Diencephalon (tissue), 1 donor: ENCODE measurements at places on chromosomes 16 and 17. TPM values are rescaled to one million over a fixed set of nuclear protein-coding genes. Genes with fewer than 3 reads are reported as not detected.

Gene ERN1
- total RNA-seq: 4.2 TPM

Gene SLC5A11
- total RNA-seq: not detected

Gene NAE1
- total RNA-seq: 104 TPM

Gene PABPN1L
- total RNA-seq: not detected

Gene C16orf74
- 1.8 TPM for total RNA-seq

Gene USH1G
- total RNA-seq: 0.46 TPM

Gene ZP2
- total RNA-seq: 0.23 TPM

Gene MATCAP1
- total RNA-seq: 58.8 TPM

Gene CHST6
- total RNA-seq: 5.3 TPM

Gene NOXO1
- total RNA-seq: 1.2 TPM

Gene C16orf46
- total RNA-seq: 10.1 TPM

Gene FBXO39
- not detected for total RNA-seq

Gene CHST4
- 0.46 TPM for total RNA-seq

Gene TNFRSF13B
- not detected for total RNA-seq

Gene MPP2
- 35.8 TPM for total RNA-seq

Gene TMEM170A
- 48.9 TPM for total RNA-seq

Gene HP
- 0.23 TPM for total RNA-seq
